Nasal cavity respiratory epithelium epithelial cell of viscerocranial mucosa (primary cell): ENCODE measurements at places on chromosomes 2 and 18. TPM values are rescaled to one million over a fixed set of nuclear protein-coding genes. Genes with fewer than 3 reads are reported as not detected.

The NEU2 gene
- not detected in 2 replicates for total RNA-seq

The KCNG2 gene
- not detected in 2 replicates for total RNA-seq

The SLC4A1AP gene
- 34.1 and 40.3 TPM in 2 replicates for total RNA-seq

The HOXD13 gene
- not detected in 2 replicates for total RNA-seq

The REG1B gene
- not detected in 2 replicates for total RNA-seq

The LYG2 gene
- total RNA-seq = not detected in 2 replicates

The COL4A4 gene
- total RNA-seq = under 0.01 and 0.43 TPM in 2 replicates

The GAREM2 gene
- 0.34 and 0.50 TPM in 2 replicates for total RNA-seq

The NT5C1B gene
- not detected in 2 replicates for total RNA-seq

The C18orf32 gene
- 18.8 and 29.0 TPM in 2 replicates for total RNA-seq

The NRP2 gene
- total RNA-seq = 33.5 and 56.0 TPM in 2 replicates
